ENCODE measurements at places on chromosomes 7 and 10.

- no peak for DNase-seq
Measured at GRCh38 chr10:36117231-36117630, 475.1 kb upstream of the FZD8 start.

DNA sequence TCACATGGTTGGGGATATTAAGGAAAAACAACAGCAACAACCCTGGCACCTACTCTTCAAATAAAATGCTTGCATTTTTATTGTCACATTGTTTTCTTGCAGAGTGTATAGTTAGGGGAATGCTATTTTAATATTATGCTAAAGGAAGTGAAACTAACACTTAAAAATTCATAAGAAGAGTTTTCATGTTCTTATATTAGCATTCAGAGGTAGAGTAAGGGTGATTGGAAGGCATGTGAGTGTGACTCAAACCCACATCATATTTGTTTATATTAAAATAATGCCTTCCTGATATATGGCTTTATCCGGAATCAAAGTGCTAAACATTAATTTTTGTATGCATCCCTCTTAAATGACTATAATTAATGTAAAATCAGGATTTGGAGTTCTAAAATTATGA is 59.8 kb upstream of the TES start:
- DNase-seq = no peak

- no peak for DNase-seq
Measured at GRCh38 chr10:1211844-1212570, 155.8 kb downstream of the WDR37 start.

- DNase-seq = no peak
Measured at GRCh38 chr10:5540080-5540479, 15.3 kb downstream of the CALML3 start.

DNA sequence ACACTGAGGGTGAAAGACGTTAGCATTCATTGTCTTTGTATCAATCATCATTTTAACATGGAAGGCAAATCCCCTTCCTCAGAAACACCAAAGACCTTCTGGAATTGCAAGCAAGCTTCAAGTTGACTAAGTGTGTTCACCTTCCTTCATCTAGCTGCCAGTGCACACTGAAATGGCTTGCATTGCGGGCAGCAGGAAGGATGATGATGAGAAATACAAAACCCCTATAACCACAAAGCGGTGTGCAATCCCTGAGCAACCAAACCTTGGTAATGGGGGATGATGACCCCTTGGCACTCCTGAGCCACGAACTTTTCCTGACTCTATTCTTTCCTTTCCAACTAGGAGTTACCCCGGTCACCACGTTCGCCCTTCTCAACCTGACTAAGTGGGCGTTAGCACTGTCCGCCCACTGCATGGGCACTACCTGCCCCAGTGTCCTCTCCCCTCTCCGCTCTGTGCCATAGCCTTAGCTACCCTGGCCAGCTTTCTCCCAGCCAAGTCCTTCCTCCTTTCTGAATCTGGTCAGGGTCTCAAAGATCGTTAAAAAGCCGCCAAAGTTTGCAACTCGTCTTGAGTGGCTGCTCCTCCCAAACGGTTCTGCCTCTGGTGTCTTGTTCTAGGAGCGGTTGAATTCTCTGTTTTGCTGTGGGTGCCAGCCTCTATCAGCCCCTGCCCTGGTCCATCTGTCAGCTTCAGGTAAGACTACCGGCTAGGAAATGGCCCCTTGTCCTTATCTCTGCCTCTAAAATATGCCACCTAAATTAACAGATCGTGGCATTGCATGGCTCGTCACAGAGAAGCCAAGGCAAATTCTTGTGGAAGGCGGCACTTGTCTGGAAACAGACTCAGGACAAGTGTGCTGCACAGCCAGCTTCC is 586 bp upstream of the AOC1 start:
- DNase-seq = no peak

DNA sequence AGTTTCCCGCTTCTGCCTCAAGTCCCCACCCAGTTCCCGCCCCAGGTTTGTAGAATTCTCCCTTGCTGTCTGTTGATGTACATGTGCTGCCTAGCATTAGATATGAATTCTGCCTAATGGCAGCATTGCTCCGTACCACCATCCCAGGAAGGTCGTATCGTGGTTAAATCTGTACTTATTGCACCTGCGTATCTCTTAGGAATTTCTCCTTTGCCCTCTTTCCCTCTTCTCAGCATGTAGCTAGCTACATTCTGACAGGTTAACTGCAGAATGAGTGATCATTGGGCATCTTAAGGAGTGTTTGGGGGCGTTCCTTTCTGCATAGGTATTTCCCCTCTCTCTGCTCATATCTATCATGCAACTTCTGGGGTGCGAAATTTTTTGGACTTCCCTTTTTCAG is 293.1 kb downstream of the GPR158 start:
- no peak for DNase-seq

GRCh38 chr7:105532709-105533460 is 884 bp downstream of the RINT1 start:
- no peak for DNase-seq

- DNase-seq = no peak
Measured at GRCh38 chr7:2967253-2967652, 76.4 kb downstream of the CARD11 start.

GRCh38 chr7:157384301-157384700 is 47.5 kb downstream of the DNAJB6 start:
- no peak for DNase-seq

GRCh38 chr7:17497136-17497535 is 198.7 kb downstream of the AHR start:
- DNase-seq = no peak

GRCh38 chr7:131529179-131529578 is 27.2 kb downstream of the PODXL start:
- no peak for DNase-seq

- DNase-seq = no peak
Measured at GRCh38 chr10:4691776-4692175, 134.2 kb upstream of the AKR1E2 start.

- DNase-seq = no peak
Measured at GRCh38 chr10:7117806-7118674, 292.8 kb downstream of the SFMBT2 start.

- no peak for DNase-seq
Measured at GRCh38 chr10:112279433-112279832, 3.8 kb upstream of the TECTB start.

DNA sequence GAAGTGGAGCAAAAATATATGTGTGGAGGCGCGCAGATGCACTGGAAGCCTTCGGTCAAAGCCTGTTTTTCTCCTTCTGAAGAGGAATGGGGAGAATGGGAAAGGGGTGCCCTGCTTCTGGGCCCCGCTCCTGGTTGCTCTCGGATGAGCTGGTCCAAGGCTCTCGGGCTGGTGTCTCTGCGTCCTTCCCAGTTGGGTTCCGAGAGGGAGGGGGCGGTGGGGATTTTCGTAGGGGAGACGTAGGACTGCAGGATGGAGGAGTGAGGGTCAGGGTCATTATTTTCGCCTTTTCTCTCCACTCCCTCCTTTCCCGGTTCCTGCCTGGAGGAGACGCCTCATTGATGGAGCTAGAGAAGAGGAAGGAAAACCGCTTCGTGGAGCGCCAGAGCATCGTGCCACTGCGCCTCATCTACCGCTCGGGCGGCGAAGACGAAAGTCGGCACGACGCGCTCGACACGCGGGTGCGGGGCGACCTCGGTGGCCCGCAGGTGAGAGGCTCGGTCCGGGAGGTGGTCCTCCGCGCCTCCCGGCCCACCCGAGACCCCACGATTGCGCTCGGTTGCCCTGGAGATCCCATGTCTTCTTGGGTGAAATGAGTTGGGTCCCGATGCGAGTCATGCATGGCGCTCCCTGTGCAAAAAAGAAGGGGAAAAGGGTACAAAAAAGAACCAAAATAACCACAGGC is 790 bp downstream of the ADAM22 start:
- DNase-seq = no peak

DNA sequence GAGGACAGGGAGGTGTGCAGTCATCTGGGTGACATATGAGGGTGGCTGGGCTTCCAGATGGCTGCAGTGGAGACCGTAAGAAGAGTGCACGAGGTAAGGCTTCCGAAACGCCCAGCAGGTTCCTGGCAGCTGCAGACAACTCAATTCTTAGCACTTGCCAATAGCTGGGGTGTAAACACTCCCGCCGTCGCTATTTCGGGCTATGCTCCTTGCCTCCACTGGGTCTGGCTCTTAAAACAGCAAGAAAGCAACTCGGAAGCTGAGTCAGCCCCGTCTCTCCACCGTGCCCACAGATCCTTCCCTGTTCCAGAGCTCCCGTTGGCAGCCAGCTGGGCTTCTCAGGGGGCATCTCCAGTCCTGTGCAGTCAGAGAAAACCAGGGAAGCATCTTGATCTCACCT is 6.1 kb upstream of the PDGFA start:
- DNase-seq = no peak

DNA sequence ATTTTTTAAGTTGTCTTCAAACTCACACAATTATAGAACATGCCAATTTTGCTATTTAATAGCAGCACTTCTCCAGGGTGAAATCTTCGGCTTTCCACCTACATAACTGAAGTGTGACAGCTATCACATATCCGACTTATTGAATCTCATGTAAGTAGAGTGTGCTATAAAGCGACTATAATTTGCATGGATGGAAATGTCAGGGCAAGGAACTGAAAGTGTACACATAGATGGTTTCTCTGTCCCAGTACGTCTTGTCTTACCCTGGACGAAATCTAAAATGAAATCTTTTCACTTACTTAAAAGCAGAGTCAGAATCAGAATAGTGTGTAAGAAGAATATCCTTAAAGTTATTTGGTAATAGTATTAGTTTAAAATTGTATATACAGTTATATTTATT is 132.3 kb downstream of the THSD7A start:
- no peak for DNase-seq

DNA sequence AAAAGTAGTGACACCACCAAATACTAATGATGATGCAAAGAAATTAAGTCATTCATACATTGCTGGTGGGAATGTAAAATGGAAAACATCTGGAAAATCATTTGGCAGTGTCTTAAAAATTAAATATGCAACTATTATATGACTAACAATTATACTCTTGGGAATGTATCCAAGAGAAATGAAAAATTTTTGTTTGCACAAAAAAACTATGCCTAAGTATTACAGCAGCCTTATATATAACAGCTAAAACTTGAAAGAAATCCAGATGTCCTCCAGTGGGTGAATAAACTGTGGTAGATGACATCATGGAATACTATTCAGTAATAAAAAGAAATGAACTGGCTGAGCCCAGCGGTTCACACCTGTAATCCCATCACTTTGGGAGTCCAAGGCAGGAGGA is 132.0 kb downstream of the NEBL start:
- DNase-seq = no peak

DNA sequence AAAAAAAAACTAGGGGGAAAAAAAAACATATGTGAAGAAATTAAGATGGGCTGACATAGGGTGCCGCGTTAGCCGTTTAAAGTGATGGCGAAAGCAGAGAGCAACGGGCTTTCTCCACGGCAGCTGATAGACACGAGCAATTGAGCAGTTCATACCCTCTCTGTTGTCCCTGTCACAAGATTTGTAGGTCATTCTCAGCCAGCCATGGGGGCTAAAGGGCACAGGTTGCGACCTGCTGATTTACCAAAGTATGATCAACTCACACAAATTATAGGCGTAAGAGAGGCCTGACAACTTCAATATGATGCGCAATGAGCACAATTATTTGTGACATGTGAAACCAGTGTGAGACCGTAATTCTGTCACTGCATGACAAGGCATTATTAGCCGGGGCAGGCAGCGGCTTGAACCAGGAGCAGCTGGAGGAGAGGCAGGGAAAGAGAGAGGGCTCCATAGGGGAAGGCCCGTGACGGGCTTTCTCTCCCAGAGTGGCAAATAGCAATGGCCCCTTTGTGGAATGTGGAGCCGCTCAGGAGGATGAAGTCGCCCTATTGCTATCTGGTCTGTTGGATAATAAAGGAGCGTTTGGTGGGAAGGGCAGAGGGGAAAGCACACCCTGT is 195.1 kb upstream of the HABP2 start:
- DNase-seq = no peak

- DNase-seq = no peak
Measured at GRCh38 chr10:94963901-94964300, 25.4 kb downstream of the CYP2C9 start.

- DNase-seq = no peak
Measured at GRCh38 chr7:5681979-5682546, 99.4 kb downstream of the RNF216 start.

- DNase-seq = no peak
Measured at GRCh38 chr10:124003871-124004662, 89.3 kb downstream of the CHST15 start.

GRCh38 chr7:105097619-105098018 is 83.6 kb downstream of the KMT2E start:
- DNase-seq = no peak

DNA sequence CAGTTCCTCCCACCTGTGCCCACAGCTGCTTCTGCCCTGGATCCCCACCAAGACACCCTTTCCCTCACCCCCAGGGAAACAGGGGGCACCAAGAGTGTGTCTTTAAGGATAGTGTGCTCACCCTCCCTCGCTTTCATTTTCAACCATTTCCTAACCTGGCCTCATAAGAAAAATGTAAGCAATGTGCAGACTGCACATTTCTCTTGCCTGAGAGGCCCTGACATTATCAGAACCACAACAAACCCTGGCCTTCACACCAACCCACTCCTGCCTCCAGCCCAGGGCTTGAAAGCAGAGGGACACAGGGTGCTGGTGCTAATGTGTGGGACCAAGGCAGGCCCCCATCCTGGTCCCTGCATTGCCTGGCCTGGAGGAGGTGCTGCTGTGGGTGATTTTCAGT is 11.0 kb upstream of the IMPDH1 start:
- no peak for DNase-seq

GRCh38 chr7:36707898-36708297 is 16.4 kb downstream of the AOAH start:
- DNase-seq = no peak

DNA sequence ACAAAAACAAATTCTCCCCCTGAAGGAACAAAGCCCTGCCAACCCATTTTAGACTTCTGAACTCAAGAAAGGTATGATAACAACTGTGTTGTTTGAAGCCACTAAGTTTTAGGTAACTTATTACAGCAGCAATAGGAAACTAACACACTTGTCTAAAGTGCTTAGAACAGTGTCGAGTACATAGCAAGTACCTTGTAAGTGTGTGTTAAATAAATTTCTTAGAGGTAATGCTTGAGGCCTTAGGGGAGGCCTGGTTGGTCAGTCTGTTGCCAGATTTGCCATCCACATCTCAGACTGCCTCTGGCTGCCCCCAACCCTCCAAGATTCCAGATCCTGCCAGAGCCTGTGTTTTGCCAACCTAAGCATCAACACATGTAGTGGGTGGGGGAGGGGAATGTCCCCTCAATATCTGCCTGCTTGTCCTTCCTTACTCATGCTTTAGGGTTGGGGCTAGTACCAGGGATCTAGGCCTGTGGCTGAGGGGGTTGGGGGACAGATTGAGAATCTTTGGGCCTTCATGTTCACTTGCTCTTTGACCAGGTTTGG is 27.1 kb upstream of the PAX2 start:
- no peak for DNase-seq

DNA sequence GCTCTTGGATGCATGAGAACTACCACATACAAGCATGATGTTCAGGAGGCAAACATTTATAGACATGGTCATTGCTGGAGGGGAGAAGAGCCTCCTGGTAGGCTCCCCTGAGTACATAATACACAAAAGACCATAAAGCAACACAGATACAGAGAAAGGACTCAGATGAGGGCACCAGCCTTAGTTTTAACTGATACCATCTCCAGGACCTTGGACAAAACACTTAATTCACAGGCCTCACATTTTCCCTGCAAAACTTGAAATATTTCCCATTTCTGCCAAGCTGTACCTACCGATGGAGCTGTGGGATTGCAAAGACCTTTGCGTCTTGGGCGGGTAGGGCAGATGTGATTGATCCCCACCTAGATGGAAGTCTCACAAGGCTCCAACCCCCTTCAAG is 16.7 kb upstream of the ZNF488 start:
- DNase-seq = no peak

- no peak for DNase-seq
Measured at GRCh38 chr10:48389272-48389671, 82.8 kb downstream of the MAPK8 start.

GRCh38 chr7:116797612-116798011 is 64.8 kb upstream of the CAPZA2 start:
- DNase-seq = no peak
